ENCODE measurements at places on chromosomes 1 and 21.

DNA sequence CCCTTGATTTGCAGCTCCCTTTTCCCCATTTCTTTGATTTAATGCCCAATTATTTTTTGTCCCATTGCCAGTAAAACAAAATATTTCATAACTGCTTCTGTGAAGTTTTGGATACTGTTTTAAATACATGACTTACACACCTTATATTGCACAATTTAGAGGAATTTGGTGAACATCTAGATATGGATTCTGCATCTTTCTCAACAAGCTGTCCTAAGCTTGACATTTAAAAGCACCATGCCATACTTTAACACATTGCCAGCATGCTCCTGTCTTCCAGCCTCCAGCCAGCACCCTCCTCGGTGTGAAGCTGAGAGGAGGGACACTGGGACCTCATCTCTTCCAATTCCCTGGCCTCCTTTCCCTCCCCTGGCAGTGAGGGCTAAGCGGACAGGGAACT is 167.6 kb downstream of the SEC16B start:
- no peak for DNase-seq

- DNase-seq, result no peak
Measured at GRCh38 chr1:56374026-56374974, 205.1 kb downstream of the PLPP3 start.

DNA sequence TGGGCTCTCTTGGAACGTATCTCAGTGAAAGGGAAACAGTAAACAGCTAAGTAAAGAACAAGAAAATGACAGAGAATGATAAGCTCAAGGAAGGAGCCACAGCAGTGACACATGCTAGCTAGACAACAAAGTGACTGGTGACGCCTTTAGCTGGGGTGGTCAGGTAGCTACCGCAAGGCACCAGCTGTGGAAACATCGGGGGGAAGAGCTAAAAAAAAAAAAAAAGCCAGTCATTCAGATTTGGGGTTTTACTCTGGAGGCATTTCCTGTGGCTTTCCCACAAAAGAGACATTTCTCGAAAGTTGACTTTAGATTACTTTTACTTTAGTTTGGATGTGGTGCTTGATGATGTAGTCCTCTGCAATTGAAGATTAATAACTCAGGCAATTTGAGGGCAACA is 2.1 kb downstream of the FHAD1 start:
- DNase-seq, result peak; percentile 56

GRCh38 chr1:243598433-243598832 is 251.6 kb downstream of the AKT3 start:
- no peak for DNase-seq

GRCh38 chr1:172895050-172895460 is 155.7 kb downstream of the TNFSF18 start:
- DNase-seq, result no peak

GRCh38 chr1:180888870-180889269 is 23.8 kb upstream of the KIAA1614 start:
- DNase-seq, result no peak

DNA sequence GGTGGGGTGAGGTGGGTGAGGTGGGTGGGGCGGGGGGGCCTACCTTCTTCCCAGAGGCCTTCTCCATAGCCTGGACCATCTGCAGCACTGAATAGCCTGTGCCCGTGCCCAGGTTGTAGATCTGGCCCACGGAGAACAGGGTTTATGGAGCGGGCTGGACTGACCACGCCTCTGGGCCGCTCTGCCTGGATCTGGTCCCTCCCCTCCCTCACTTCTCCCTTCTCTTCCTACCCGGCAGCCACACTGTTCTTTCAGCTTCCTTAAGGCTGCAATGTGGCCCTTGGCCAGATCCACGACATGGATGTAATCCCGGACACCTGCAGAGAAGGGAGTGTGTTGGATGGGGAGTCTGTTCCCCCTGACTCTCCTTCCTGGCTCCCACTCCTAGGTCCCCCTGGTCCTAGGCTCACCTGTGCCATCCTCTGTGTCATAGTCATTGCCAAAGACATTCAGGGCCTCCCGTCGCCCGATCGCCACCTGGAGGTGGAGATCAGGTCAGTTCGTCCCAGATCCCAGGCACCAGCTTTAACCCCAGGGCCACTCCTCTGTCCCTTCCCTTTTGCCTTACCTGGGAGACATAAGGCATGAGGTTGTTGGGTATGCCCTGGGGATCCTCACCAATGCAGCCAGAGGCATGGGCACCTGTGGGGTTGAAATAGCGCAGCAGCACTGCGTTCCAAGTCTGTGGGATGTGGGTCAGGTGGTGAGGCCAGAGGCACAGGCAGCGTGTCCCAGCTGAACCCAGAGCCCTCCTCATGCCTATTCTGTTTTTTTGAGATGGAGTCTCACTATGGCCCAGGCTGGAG is 3.9 kb downstream of the GALE start:
- DNase-seq, result no peak

- no peak for DNase-seq
Measured at GRCh38 chr1:203558064-203558760, 64.3 kb downstream of the OPTC start.

- DNase-seq, result no peak
Measured at GRCh38 chr1:101520302-101520701, 283.5 kb downstream of the S1PR1 start.

GRCh38 chr1:219340796-219341195 is 167.1 kb downstream of the LYPLAL1 start:
- no peak for DNase-seq

- peak; percentile 84 for DNase-seq
Measured at GRCh38 chr1:93846206-93846991, 32.6 kb downstream of the DNTTIP2 start.

GRCh38 chr21:41869771-41870170 is 9.4 kb downstream of the PRDM15 start:
- DNase-seq, result no peak

GRCh38 chr1:75812065-75812464 is 15.4 kb downstream of the MSH4 start:
- DNase-seq, result no peak

- DNase-seq, result no peak
Measured at GRCh38 chr1:59593798-59594790, 220.7 kb upstream of the HOOK1 start.

GRCh38 chr21:38148046-38148445 is 108.7 kb upstream of the KCNJ15 start:
- DNase-seq, result no peak

DNA sequence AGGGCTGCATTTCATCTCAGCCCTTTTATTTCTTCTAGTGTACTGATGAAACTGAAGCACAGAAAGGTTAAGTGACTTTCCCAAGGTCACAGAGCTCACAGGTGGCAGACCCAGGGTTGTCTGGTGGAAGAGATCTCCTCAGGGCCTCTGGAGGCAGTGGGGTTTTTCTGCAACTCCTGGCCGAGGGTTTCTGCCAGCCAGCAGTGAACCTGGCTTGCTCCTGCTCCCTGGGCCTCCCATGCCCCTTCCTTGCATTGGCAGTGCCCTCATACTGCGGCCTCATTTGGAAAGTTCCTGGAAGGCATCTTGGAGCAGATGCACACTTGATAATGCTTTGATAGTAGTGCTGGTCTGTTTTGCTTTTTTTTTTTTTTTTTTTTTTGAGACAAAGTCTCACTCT is 7.7 kb downstream of the GALNT2 start:
- DNase-seq, result no peak

DNA sequence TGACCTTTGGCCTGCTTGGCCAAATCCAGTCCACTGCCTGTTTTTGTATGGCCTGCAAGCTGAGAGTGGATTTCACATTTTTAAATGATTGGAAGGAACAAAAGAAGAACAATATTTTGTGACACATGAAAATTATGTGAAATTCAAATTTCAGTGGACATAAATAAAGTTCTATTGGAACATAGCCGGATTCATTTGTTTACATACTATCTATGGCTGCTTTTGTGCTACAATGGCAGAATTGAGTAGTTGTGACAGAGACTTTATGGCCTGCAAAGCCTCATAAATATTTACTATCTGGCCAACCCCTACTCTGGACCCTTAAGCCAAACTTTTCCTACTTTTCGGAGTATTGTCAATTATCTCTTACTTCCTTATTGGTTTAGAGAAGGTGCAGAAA is 66.6 kb upstream of the IPO9 start:
- DNase-seq, result no peak

- peak; percentile 36 for DNase-seq
Measured at GRCh38 chr1:228555074-228555994, 68.2 kb downstream of the RNF187 start.

DNA sequence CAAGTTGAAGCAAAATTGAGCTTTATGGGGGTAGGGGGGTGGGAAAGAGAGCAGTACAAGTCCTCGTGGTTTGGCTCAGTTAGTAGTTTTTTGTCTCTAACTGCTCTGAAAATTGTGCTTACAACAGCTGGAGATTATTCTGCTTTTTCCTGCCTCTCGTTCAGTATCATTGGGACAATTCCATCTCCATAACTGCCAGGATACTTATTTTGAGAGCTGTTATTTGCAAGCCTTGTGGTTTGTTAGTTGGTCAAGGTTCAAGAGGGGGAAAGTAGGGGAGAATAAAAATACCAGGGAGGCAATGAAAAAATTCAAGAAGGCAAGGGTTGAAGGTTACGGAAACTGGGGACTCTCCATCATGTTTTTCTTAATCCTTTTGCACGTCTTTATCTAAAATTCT is 811.8 kb upstream of the ADGRL2 start:
- DNase-seq, result no peak

- no peak for DNase-seq
Measured at GRCh38 chr1:6545276-6546112, 8.8 kb downstream of the NOL9 start.

DNA sequence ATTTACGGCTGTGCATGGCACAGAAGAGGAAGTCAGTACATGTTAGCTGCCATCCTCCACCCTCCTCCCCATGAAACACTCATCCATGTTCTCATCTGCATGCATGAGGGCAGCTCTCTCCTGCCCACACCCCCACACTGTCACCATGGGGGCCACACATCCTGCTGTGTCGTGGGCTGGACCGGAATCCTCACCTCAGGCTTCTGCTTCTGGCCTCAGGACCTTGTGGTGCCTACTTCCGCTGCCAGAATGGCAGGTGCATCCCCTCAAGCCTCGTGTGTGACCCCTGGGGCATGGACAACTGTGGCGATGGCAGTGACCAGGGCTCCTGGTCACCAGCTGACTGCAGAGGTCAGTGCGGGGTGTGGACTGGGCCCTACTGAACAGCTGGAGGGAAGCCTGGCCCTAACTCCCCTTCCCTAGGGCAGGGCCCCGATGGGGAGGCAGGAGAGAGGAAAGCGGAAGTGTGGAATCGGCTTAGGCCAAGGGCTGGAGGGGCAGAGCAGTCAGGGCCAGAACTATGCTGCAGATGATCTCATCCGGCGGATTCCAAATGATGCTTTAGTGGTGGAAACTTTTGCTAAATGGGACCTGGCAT is 3.8 kb downstream of the LDLRAD2 start:
- peak; percentile 13 for DNase-seq

- DNase-seq, result peak; percentile 99
Measured at GRCh38 chr1:15525050-15526020, 1.3 kb upstream of the DNAJC16 start.

GRCh38 chr1:33606272-33606671 is 133.8 kb downstream of the ZSCAN20 start:
- no peak for DNase-seq

GRCh38 chr1:88890131-88890530 is 1.2 kb downstream of the GTF2B start:
- no peak for DNase-seq

DNA sequence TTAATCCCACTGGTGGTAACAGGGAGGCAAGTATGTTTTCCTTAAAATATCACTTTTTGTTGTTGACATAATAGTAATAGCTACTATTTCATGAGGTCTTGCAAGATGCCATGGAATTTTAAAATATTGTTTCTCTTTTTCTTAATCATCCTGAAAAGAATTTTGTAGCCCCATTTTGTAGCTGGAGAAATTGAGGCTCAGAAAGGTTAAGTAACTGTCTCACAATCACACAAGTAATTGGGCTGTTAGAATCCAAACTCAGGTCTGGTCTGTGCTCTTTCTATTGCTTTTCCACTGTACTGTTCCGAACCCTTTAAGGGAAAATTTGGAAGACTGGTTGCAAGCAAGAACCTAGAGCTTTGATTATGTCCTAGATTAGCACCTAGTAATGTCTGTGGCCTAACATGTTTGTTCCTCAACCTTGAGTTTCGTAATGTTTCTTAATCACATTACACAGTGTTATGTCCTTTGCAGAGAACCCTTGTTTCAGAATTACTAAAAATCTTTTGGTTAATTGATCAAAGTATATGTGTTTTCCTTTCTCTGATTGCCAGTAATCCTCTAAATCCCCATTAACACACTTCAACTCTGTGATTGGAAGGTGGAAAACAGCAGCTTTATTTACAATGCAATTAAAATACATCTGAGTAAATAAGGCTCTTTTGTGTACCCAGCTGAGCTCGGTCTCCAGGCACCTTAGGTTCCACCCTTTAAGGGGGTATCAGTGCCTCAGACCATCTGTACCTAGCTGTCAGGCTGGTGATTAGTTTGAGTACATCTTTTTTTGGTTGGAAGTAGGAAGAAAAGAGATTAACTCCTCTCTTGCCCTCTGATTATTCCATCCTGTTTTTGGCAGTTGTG is 10.4 kb downstream of the LRRC42 start:
- DNase-seq, result no peak

- no peak for DNase-seq
Measured at GRCh38 chr1:32580348-32581017, 41.3 kb downstream of the ZBTB8A start.

DNA sequence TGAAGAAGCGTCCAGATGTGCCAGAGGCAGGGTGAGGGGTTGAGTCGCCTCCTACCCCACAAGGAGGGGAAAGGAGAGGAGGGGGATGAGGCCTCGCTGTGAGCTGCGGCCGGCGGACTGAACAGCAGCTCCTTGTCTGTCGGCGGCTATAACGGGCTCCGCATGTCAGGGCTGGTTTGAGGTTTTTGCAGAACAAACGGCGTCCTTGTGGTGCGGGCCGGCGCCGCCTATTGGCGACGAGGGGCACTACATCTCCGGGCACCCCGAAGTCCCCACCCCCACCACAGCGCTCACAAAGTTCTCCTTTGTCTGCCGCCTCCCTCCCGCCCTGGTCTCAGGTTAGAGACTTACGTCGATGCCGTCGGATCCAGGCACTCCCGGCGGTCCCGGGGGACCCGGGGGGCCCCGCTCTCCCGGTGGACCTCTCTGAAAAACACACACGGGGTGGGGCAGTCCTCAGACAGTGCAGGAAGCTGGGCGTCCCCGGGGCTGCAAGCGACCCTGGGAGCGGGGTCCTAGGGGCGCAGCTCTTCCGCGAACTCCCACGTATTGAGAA is 1.8 kb downstream of the COL9A2 start:
- peak; percentile 88 for DNase-seq

- no peak for DNase-seq
Measured at GRCh38 chr1:232979558-232979957, 29.1 kb downstream of the NTPCR start.

GRCh38 chr1:153685544-153686340 is 7.3 kb downstream of the NPR1 start:
- DNase-seq, result no peak
